ENCODE measurements at places on chromosomes 13 and 19.

DNA sequence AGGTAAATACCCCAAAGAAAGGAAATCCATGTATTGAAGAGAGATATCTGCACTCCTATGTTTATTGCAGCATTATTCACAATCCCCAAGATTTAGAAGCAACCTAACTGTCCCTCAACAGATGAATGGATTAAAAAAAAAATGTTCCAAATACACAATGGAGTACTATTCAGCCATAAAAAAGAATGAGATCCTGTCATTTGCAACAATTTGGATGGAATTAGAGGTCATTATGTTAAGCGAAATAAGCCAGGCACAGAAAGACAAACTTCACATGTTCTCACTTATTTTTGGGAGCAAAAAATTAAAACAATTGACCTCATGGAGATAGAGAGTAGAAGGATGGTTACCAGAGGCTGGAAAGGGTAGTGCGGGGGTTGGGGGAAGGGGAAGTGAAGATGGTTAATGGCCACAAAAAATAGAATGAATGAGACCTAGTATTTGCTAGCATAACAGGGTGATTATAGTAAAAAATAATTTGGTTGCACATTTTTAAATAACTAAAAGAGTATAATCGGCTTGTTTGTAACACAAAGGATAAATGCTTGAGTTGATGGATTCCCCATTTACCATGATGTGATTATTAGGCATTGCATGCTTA is 9.7 kb upstream of the ZNF709 start:
- DNase-seq, result no peak

DNA sequence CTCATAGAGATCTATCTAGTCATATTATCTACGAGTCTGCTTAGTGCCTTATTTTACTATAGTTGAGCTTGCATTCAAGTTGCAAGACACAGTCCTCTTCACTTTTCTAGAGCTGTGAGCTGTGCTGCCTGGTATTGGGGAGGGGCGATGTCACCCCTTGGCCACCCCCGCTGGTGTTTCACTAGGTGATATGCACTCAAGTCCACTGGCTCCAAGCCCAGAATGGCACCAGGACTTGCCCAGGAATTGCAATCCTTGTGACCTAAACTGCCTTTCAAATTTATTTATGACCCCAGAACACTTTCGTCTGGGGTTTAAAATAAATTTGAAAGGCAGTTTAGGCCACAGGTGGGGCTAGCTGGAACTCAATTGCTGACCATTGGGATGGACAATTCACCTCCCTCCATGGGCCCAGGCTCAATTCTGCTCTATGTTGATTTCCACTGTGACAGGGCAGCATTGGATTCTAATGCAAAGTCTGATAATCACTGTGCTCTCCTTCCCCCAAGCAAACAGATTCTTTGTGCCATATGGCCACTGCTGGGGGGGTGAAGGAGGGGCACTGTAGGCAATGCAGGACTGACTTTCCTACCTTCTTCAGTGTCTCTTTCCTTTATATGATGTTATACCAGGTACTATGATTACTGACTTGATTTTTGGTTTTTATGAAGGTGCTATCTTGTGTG is 1244.2 kb upstream of the MIR17HG start:
- DNase-seq, result no peak

- peak; percentile 20 for DNase-seq
Observed at GRCh38 chr13:112066624-112067004, 335 bp upstream of the SOX1 start.

DNA sequence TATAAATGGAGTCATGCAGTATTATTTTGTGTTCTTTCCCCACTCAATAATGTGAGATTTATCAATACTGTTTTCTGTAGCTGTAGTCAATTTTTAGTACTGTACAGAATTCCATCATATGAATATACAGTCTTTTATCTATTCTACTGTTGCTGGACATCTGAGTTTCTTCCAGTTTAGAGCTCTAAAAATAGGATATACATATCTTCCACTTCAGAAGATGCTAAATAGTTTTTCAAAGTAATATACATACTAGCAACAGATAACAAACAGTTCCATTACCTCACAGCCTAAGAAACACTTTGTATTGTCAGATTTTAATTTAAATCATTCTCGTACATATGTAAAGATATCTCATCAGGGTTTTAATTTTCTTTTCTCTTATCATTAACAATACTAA is 149.6 kb downstream of the UGGT2 start:
- DNase-seq, result no peak

DNA sequence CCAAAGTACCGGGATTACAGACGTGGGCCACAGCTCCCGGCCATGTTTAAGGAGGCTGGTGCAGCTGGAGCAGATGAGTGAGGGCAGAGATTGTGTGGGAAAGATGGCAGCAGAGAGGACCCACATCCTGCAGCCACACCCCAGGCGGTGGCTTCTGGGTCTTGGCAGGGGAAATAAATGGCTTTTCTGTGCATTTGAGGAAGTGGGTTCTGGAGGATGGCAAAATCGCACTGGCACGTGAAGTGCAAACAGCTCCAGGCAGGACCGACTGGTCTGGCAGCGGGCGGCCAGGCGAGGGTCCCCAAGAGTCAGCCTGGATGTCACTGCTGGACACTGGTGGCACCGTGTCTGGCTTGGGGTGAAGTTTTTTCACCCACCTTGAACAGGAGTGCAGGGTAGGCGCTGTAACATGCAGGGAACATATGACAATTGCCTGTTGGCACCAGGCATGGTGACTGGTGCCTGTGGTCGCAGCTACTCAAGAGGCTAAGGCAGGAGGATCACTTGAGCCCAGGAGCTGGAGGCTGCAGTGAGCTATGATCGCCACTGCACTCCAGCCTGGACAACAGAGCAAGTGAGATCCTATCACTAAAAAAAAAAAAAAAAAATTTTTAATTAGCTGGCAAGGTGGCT is 8.4 kb downstream of the B3GNT3 start:
- DNase-seq, result no peak

GRCh38 chr13:62598708-62599107 is 1183.1 kb upstream of the PCDH20 start:
- DNase-seq, result no peak

DNA sequence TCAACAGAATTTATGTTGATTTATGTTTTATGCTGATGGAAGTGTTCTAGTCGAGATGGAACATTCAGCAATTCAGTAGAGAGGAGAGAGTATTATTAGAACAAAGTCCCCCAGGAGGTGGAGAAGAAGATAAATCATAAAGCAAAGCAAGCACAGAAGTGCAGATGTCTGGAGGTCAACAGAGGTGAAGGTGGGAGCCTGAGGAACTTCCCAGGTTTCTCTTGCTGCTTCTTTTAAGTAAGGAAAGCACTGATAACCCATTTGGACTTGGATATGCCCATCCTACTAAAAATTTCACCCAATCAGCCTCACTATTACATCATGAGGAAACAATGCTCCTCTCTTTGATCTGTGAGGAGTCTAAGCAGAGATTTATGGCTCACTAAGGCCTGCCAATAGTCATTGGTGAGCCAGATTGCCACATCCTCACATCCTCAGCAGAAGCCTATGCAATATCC is 98.8 kb downstream of the EPSTI1 start:
- DNase-seq, result no peak

GRCh38 chr13:52599037-52599847 is 43.0 kb upstream of the HNRNPA1L2 start:
- DNase-seq, result no peak

GRCh38 chr13:93248627-93249047 is 22.0 kb downstream of the GPC6 start:
- DNase-seq, result no peak

GRCh38 chr19:27846944-27847343 is 1366.0 kb downstream of the UQCRFS1 start:
- DNase-seq, result no peak

GRCh38 chr13:22399801-22400420 is 729.0 kb downstream of the FGF9 start:
- DNase-seq, result no peak

DNA sequence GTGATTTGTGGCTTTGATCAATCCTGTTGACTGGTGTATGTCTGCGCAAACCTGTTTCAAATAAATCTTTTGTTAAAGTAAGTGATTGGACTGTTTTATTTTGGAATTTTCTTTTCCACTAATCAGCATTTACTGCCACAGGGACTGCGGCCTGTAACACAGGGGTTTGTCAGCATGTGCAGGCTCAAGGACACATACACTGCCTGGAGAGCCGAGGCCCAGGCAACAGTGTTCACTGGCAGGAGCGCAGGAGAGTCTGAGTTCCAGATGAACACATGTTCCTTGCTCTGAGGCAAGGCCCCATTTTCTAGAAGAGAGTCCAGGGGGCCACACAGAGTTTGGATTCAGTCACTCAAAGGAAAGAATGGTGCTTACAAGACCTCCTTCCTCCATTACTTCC is 26.0 kb downstream of the SHISA2 start:
- DNase-seq, result no peak

DNA sequence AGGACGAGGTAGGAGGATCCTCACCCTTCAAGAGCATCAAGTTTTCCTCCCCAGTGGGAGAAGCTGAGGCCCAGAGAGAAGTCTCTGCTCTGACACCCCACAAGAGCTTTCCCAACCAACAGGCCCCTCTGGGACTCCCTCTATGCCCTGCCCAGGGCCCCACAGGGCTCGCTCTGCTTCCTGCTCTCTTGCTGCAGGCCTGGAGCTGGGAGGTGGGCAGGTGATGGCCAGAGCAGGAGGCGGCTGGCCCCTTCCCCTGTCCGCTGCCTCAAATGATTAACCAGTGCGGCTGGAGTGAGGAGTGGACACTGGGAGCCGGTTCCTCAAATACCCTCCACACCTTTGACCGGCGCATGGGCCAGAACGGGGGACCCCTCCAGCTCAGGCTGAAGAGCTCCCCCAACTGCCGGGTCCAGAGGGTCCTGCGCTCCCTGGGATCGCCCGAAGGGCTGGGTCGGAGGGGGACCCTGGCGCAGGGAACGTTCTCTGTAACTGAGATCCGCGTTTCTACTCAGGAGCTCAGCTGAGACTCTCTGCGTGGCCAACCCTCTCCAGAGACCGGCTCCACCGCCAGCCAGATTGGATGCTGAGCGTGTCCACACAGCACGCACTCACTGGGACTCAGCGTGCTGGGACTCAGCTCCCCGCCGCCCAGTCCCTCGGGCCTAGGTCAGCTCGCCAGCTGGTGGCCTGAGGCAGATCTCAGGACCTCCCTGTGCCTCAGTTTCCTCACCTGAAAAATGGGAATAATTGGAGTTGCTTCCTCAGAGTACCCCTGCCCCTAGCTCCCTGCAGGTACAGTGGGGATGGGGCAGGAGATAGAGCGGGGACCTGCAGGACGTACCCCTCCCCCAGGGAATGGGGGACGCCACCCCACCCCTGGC is 6.7 kb upstream of the ONECUT3 start:
- no peak for DNase-seq

- DNase-seq, result peak; percentile 89
Observed at GRCh38 chr19:16324384-16325160, at the start of gene KLF2. Gene KLF2, plus strand, starts transcription at chr19:16324826. Its CDS starts 98 bp downstream, at chr19:16324924.

DNA sequence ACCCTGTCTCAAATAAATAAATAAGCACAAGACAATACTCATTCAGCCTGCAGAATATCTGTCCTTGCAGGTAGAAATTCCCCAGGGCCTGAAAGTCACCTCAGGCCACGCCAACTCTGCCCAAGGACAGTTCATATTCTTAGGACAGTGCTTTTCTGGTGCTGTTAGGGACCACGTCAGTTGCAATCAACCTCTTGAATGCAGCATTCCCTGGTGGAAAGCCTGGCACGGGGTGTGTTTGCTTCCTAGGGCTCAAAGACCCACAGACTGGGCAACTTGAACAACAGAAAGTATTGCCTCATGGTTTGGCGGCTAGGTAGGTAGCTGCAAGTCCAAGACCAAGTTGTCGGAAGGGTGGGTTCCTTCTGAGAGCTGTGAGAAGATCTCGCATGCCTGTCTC is 160.3 kb downstream of the KCTD15 start:
- no peak for DNase-seq

- DNase-seq, result no peak
Observed at GRCh38 chr13:97875218-97875617, 78.3 kb upstream of the IPO5 start.

GRCh38 chr19:14139944-14140343 is 3.6 kb upstream of the ASF1B start:
- DNase-seq, result no peak

DNA sequence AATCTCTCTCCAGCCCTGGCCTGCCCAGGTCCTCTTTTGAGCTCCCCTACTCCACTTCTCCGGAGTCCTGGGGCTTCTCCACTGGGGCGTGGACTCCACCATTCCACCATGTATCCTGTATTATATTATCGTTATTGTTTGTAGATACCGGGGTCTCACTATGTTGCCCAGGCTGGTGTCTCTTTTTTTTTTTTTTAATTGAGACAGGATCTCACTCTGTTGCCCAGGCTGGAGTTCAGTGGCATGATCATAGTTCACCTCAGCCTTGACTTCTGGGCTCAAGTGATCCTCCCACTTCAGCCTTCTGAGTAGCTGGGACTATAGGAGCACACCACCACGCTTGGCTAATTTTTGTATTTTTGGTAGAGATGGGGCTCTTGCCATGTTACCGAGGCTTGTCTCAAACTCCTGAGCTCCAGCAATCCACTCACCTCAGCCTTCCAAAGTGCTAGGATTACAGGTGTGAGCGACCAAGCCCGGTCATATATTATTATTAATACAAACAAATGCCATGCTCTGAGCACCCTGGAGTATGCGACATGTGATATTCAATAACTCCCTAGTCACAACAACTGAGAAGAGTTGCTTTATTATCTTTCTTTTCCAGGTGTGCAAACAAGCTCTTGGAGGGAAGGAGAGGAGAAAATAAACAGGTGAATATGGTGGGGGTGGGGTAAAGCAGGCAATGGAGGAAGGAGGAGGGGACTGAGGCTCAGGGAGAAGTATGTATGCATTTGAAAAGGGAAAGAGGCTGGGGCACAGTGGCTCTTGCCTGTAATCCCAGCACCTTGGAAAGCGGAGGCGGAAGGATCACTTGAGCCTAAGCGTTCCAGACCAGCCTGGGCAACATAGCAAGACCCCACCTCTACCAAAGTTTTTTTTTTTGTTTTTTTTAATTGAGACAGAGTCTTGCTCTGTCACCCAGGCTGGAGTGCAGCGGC is 2.8 kb upstream of the CERS4 start:
- DNase-seq, result no peak

- no peak for DNase-seq
Observed at GRCh38 chr19:19256072-19256969, 16.8 kb downstream of the TM6SF2 start.

- no peak for DNase-seq
Observed at GRCh38 chr19:29445246-29445645, 80.5 kb upstream of the VSTM2B start.
